Thoracic aorta (tissue), 2 donors: ENCODE measurements at places on chromosomes 5 and 9.

DNA sequence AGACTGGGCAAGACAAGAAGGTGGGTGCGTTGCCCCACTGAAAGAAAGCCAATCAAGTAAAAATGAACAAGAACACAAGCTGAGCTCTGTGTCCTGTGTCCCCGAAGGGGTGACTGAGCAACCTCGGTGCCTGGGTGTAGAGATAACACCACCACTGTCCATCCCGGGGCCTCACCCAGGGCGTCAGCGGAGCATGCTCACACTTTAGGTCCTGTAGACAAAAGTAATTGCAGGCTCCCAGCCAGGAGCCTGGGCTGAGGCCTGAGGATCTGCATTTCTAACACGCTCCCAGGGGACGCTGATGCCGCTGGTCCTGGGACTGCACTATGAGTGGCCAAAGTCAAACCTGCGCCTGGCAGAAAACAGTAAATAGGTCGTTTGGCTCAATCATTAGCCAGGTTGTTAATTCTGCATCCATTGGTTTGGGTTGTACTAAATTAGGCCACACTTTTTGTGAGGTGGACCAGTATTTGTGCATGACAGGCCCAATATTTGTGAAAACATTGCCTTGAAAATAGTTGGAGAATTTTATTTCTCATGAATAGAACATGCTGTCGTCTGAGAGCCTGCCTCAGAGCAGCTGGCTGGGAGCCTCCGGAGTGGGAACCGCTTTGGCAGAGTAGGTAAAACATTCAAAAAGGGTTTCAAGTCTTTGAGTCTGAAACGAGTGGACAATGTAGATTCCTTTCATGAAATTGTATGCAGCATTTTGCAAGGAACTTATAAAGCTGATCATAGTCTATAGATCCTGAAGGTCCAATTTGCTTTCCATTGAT, 38.3 kb downstream of the ANKRD33B start:
- DNase-seq, result no peak

- no peak for DNase-seq
Observed at GRCh38 chr9:91944711-91945110, 5.3 kb downstream of the ROR2 start.

DNA sequence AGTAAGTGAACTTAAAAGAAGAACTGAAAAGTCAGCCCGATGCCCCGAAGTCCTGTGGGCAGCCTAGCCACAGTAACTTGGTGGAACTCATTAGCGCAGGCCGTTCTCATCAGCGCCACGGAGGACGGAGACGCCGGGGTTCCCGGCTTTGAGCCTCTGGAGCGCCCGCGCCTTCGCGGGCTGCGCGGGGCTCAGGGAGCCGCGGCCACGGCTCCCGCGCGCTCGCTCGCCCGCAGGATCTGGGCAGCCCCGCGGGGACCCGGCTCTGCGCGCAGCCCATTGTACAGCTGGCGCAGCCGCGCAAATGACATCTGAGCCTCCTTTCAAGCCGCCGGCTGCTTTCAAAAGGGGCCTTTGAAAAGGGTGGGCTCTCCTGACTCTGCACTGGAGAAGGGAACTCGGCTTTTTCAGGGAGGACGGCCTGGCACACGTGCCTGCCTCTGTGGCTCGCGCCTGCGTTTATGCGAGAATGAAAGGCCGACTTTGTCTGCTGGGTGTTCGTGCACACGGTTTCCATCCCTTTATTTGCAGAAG, 40.7 kb downstream of the TLR4 start:
- DNase-seq, result no peak

- no peak for DNase-seq
Observed at GRCh38 chr9:120383999-120384924, 195.7 kb downstream of the CDK5RAP2 start.

DNA sequence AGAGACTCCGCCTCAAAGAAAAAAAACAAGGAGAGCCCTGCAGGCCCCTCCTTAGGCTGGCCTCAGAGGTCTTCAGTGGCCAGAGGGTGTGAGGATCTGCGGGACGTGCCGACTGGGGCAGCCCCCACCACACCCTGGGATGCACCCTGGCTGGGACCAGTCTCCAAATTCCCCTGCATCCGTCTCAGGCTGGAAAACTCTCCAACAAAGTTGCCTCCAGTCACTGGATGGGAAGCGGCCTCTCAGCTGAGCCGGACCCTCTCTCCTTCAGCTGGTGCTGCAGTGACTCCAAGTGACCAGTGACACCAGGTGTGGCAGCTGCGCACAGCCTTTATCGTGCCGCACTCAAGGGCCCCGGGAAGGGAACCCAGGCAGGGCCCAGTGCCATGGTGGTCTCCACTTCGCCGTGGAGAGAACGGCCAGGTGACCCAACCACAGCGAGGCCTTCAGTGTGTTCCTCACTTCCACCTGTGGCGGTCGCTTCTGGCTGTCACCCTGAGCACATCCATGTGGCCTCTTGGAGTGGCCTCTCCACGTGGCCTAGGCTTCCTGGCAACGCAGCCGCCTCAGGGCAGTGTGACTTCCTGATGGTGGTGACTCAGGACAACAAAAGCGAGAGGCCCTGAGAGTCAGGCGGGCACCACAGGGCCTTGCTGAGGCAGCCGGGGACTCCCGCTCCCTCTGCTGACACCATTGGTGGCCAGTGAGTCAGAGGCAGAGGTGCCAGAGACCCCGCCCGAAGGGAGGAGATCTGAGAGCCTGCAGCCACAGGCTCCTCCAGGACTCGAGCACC, 19.3 kb upstream of the CAMSAP1 start:
- no peak for DNase-seq

DNA sequence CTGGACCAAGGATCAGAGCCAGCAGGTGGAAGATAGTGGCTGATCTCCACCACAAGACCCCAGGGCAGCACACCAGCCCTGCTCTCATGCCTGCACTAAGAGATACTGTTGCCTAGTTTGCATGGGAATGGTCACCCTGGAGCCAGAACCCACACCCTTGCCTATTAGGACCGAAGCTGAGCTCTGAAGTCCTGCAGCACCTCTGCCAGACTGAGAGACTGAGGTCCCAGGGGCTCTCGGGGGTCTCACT, 11.3 kb downstream of the ACSL6 start:
- DNase-seq, result no peak

DNA sequence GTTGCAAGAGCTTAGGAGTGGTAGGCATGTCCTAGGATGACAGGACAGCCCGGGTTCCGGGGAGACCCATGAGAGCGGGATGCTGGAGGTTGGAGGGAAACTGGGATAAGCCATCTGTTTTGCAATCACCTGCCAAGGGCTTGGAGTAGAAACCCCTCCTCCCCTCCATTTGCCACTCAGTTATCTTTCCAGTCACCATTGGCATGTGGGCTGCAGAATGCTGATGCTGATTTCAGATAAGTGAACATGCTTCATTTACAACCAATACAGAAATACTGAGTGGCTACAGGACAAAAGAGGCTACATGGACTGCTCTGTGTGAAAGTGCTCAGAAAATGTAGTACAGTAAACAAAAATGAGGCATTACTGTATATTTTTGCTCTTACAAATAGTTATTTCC, 93.4 kb upstream of the KIF2A start:
- DNase-seq, result no peak

DNA sequence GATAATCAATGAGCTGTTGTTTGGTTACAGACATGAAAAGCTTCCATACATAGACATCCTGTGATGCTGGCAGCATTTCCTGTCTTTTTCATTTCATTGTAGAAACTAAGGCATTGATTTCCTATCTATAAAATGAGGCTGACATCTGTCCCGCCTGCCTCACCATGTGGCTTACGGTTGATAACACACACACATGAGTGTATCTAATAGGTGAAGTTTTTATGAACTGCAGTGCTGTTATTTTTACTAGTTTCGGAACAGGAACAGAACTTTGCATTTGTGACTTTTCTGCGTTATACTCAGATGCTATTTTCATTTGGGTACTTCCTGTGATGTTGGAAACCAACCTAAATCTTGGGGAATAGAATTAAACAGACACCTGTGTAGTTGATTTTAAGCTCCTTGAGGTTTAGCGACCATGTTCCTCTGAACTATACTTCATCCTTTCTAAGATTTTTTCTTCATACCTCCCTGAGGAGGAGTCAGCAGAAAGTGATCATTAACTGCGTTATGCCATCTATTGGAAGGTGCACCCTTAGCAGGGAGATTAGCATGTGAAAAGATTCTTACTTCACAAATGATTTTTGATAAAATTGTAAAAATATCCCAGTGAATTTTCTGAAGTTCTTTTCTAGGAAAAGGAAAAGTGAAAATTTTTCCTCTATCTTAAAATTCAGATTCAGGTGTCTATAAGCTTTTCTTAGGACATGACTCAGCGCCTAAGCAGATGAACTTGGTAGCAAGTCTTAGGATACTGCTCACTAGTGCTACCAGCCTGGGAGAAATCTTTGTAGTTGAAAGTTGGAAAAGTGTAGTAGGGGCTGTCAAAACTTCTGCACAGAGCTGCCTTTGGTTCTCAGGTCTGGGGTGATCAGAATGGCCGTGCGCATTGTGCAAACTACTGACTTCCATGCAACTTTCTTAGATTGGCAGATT, 134.5 kb downstream of the TRIO start:
- DNase-seq, result no peak

- DNase-seq, result no peak
Observed at GRCh38 chr5:150670275-150670947, 9.4 kb downstream of the MYOZ3 start.

DNA sequence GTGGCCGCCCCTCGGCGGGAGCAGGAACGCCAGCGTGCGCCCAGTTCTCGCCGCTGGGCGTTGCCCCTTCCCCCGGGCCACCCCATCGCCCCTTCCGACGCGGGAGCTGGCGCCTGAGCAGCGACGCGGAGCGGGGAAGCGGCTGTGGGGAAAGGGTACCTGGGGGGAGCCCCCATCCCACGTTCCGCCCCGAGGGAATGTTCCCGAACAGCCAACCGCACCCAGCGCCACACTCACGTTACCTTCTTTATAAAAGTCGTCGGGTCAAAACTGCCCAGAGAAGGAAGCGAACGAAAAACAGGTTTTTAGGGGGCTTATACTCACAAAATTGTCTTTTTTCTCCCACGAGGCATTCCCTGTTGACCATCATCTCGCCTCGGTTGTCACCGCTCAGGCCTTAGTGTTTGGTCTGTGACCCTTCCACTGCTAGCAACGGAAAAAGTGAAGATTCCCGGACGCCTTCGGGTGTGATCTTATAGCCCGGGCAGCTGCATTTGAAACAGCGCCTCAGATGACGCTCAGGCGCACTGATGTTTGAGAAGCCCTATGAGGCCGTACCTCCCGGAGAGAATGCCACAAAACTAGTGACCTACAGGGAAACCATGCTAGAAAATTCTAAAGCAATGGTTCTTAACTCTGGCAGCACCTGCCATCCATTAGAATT, 475 bp upstream of the GOLM1 start:
- DNase-seq, result no peak

- DNase-seq, result no peak
Observed at GRCh38 chr9:111150181-111150580, 111.9 kb upstream of the LPAR1 start.

GRCh38 chr5:58499231-58499630, 8.0 kb downstream of the GAPT start:
- DNase-seq, result no peak

GRCh38 chr9:4583001-4583400, 79.1 kb upstream of the PLPP6 start:
- no peak for DNase-seq

- no peak for DNase-seq
Observed at GRCh38 chr9:114588651-114589526, 1.3 kb downstream of the ATP6V1G1 start.

GRCh38 chr5:115616472-115616871, 9.4 kb downstream of the TMED7 start:
- DNase-seq, result no peak

DNA sequence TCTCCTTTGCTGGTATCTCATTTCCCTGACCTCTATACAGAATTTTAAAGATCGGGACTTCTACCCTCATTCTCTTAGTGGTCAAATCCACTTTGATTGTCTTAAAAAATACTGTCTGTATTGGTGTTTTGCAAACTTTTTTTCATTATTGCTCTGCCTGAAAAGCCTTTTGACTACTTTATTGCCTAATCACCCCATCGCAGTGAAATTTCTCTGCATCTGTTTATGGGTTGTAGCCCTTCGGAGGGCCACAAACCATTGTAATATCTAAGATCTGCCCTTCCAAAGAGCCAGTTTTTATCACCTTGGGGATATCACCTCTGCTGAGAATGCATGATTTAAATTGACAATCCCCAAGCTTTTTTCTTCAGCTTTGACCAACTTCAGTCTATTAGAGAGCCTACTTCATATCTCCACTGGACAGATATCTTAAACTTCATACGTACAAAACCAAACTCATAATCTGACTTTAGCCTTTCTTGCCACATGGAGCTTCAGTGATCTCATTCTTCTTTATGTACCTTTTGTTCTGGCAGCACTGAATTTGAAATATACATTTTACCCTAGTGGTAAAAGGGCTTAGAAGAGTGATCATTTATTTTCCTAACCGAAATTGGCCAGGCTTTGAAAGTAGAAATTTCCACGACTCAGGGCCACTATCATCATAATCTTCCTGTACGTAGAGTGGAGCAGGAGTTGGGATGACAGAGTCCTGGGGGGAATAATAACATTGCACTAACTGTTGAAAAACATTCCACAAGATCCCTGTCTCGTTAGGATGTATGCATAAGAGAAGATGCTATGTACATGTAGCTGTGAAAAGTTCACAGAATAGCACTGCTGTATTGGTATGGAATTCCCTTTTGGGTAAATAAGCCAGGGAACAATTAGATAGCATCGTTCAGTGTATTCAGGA, 21.4 kb downstream of the KIF2A start:
- no peak for DNase-seq

DNA sequence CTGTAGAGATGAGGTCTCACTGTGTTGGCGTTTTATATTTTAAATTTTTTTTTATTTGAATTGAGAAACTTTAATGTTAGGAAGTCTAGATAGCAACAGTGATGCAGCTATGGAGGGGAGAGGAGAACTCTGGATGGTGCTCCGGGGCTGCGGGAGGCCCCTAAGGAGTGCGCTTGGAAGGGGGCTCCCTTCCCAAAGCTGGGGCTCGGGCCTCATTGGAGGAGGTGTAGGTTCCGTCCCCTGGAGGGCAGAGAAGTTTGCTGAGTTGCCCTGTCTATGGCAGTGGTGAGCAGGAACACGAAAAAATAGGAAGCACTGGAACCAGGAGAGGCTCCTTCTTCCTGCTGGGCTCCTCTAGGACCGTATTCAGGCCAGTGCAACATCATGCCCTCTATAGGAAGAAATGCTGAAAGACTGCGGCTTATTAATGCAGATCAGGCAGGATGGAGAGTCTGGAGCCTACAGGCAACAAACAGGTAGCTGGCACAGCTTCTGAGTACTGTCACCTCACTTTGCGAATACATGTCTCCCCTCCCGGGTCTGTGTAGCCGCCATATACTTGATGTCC, 16.1 kb downstream of the AHRR start:
- DNase-seq, result no peak

- no peak for DNase-seq
Observed at GRCh38 chr5:37715361-37715760, 124.5 kb downstream of the GDNF start.

DNA sequence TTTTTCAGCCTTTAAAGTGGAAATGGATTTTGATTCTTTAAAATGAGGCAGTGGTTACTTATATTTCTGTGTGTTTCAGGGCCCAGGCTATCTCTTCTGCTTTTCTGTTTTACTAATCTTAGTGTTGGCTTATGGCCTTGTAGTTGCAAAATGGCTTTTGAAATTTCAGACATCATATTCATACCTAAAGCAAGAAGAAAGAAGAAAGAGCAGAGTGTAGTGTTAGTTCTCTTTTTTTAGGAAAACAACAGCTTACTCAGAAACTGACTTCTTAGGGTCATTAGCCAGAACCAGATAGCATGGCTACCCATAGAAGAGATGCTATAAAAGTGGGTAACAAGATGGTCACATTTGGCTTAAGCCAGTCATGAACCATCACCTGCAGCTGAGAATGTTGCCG, 20.9 kb downstream of the ZBED3 start:
- DNase-seq, result no peak
